Chondrocyte (in vitro differentiated cells): ENCODE measurements at places on chromosomes 4 and X. TPM values are rescaled to one million over a fixed set of nuclear protein-coding genes. Genes with fewer than 3 reads are reported as not detected.

Gene SLC9A7
- total RNA-seq = 4.2 to 6.1 TPM (median 5.4 TPM) in 3 replicates

Gene VCX2
- total RNA-seq = not detected in 3 replicates

Gene FAM199X
- total RNA-seq = 14.6 to 15.5 TPM (median 15.2 TPM) in 3 replicates

Gene ARHGAP4
- total RNA-seq = 2.8 to 3.7 TPM (median 3.1 TPM) in 3 replicates

Gene RASL11B
- 6.5 to 30.5 TPM (median 8.1 TPM) in 3 replicates for total RNA-seq

DNA sequence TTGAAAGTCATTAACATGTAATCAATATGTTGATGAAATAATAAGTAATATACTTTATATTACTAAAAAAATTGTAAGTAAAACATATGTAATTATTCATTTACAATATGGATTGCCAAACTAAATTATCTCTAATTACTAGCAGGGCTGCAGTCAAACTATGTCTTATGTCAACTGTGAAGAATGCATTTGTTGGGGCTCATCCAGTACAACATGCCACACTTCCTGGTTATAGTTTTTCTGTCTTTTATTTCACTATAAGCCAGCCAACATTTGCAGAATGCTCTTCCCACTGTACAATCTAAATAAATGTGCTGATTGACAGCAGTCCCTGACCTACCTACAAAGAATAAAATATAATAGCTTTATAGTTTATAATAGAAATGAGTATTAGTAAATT is 975.4 kb upstream of the NDST4 start:
- no peak for DNase-seq

DNA sequence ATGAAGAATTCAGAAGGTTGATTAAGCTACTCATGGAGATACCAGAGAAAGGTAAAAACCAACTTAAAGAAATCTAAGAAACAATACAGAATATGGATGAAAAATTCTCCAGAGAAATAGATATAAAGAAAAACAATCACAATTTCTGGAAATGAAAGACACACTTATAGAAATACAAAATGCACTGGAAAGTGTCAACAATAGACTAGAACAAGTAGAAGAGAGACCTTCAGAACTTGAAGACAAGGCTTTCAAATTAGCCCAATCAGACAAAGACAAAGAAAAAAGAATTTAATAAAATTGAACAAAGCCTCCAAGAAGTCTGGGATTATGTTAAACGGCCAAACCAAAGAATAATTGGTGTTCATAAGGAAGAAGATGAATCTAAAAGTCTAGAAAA is 9.6 kb downstream of the STBD1 start:
- no peak for DNase-seq

DNA sequence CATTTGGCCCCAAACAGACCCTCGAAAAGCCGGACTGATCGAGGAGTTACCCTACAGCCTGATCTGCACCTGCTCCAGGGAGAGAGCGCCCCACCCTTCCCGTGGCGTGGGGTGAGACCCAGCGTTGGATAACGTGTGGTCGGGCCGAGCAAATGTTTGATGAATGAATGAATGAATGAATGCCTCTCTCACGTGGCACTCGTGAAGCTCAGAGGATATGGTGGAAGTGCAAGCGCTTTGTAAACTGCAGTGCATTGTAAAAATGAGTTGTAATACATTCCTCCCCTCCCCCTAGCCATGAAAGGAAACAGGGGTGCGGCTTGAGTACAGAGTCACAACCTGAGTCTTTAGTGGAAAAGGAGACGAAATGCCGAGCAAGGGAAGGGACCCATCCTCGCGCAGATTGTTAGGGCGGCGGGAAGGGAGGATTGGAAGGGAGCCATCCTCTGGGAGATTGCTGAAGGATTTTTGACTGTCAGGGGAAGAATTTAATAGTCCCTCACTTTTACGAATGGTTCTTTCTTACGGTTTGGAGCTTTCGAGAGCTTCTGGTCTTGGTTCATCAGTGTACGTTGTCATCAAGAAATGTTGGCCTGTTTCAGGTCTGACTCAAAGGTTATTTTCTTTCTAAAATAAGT is 772 bp upstream of the FBXW7 start:
- no peak for DNase-seq

GRCh38 chr4:24489870-24490269 is 94.5 kb downstream of the DHX15 start:
- no peak for DNase-seq

DNA sequence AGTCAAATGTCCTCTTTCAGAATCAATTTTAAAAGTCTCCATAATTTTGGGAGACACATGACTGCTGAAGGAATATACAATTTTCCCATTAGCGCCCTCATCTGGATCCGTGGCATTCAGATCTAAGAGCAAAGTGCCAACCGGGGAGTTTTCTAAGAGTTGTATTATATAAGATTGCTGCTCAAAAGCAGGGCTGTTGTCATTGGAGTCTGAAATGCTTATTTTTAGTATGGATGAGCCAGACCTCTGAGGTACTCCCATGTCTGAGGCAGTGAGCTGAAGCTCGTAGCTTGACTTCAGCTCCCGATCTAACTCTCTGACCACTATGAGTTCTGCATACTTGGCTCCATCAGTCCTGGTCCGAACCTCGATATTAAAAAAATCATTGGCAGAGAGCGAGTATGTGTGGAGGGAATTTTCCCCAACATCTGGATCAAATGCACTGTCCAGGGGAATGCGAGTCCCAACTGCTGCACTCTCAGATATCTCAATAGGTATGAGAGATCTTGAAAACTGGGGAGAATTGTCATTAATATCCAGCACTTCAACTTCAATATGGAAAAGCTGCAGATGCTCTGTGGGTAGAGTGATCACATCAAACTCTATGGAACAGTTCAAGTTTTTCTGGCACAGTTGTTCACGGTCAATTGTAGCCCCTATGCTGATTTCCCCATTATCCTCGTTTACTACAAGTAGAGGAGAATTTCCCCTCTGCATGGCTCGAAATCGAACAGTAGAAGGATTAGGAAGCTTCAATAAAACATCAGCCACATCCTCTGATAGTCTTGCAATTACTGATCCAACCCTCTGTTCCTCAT is 917 bp downstream of the PCDH18 start:
- DNase-seq = no peak

- DNase-seq = no peak
Measured at GRCh38 chr4:5368426-5368825, 317.1 kb downstream of the STK32B start.

DNA sequence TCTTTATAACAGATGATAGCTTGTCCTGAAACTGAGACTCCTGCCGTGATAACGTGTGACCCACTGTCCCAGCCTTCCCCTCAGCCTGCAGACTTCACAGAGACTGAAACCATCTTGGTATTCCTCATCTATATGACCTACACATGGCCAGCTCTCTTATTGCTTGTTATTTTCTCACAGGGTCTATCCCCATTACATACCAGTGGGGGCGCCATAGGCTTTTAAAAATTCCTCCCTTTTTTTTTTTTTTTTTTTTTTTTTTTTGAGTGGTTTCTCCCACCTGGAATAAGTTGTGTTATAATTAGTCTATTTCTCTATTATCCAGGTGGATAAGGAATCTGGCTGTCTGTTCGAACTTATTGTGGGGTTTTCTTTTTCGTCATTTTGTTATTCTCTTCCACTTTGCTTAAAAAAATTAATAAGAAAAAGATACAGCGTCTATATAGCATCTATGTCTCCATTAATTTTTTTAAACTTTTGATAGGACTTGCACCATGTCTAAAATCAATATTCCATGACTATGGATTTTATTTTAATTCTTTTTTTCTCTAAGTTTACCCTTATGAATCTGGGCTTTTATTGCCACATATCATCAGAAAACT is 47.2 kb downstream of the GYG2 start:
- DNase-seq = no peak

DNA sequence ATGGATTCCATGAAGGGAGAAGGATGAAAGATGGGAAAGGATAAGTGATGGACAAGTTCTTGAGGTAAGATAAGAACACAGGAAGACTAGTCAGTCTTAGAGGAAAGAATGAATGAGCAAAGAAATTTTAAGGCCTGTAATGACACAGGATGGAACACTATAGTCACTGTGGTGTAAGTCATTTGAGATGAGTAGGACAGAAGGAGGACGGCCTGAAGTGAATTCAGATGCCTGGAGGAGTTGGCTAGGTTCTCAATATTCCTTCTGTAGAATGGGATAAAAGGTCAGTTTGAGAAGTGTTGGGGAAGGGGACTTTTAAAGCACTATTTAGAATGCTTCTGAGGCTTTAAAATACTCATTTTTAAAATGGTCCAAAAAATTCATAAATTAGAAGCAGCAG is 3.9 kb downstream of the MSMO1 start:
- no peak for DNase-seq

DNA sequence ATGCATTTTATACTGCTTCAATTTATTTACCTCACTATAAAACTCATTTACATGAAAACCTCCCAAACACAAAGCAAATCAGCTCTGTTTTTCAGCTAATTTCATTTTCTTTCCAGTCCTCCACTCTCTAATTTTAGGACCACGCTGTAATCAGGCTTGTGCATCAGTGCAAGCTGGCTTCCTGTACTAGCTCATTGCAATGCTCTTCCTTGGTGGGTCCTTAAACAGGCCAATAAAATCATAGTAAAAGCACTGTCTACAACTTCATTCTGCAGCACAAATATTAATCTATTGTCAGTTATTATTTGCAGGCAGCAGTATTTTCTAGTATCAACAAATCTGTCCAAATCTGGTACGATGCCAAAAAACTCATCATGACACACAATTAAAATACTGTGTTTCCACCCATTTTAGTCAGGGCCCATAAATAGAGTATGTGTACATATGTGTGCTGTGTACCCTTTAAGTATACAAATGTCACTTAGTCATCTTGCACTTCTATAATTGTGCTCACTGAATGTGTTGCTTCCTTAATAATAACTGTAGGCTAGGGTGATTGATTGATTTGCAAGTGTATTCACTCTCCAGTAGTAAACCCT is 178.2 kb upstream of the HCCS start:
- DNase-seq = no peak

DNA sequence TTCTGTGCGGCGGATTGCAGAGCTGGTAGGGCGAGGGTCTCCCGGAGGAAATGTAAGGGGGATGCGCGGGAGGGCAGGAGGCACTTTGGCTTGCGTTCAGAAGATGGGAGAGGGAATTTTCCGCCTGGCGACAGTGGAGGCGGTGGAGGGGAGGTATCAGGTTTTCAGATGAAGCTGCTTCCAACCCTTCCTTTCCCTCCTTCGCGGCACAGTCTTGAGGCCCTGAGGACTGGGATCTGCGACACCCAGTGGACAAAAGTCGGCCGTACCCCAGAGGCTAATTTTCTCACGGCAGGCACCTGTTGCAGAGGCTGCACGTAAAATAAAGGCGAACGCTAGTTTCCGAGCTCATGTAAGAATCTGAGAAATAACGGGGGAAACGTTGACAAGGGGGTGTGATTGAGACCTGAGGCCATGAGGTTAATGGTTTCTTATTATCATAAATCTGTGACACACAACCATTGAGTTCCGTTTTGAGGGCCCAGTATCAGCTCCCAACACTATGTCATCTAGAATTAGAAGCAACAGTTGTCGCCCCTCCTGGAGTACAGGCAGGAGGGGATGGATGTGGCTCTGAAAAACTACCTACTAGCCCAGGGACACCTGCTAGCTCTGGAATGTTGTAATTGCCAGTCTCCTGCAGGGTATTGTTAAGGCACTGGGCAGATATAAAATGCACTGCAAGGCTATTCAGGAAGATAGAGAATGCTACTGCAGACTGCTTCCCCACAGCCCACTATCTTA is 1.1 kb downstream of the ZCCHC18 start:
- DNase-seq = no peak

DNA sequence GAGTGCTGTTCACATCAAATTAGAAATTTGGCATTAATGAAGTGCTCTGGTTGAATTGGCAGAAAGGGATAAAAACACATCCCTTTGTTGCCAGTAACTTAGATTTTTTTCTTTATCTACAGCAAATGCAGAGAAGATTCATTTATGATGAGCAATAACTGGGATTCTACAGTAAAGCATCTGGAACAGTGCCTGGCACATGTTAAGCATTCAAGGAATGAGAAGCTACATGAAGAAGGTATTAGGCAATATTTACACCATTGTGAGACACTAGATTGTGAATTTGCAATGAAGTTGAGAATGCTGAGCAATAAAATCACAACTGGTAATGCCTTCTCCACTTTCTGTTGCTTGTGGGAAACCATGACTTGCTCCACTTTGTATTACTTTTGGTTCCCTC is 33.5 kb downstream of the PCDH19 start:
- no peak for DNase-seq

DNA sequence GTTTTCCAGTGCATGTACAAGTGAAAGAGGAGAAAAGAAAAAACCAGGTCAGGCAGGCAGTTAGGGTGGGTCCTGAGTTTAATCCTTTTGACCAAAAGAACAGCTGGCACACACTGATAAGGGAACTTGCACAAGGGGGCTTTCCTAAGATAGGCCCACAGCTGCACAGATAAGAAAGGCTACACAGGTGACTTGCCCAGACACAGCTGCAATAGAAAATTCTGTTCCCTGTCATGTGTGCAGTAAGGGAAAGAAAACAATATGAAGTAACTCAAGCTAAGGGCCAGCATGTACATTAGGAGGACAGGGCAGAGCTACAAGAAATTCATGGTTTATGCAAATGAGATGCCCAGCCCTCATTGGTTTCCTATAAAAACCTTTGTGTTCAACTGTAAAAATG is 32.9 kb downstream of the LUZP4 start:
- DNase-seq = no peak

GRCh38 chrX:74422576-74423288 is 1.4 kb downstream of the SLC16A2 start:
- no peak for DNase-seq
